Stomach (tissue), 19 donors: ENCODE measurements at places on chromosomes 2 and 18. TPM values are rescaled to one million over a fixed set of nuclear protein-coding genes. Genes with fewer than 3 reads are reported as not detected.
A peak's percentile ranks its signal among the peaks of the same experiment; 100 is the strongest.

Gene ZAP70
- total RNA-seq = 19.2 TPM

Gene RIT2
- not detected for total RNA-seq

Gene KCNF1
- not detected for total RNA-seq

- DNase-seq = no peak
Observed at GRCh38 chr18:64330161-64330560, 181.3 kb upstream of the LINC00305 start.

DNA sequence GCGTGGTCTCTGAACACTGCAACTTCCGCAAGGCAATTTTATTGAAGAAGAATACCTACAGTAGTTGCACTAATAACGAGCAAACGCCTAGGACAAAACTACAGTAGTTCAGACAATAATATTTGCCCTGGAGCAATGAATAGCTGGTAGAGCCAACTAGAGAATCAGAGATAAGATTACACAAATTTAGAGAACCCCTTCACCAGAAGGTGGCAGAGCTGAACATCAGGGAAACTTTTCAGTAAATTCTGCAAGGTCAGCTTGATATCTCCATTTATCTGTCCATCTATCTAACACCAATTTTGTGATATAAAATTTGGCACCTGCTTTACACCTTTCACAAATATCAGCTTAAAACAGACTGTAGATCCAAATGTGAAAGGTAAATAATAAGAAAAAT, 43.8 kb downstream of the CDH19 start:
- no peak for DNase-seq

DNA sequence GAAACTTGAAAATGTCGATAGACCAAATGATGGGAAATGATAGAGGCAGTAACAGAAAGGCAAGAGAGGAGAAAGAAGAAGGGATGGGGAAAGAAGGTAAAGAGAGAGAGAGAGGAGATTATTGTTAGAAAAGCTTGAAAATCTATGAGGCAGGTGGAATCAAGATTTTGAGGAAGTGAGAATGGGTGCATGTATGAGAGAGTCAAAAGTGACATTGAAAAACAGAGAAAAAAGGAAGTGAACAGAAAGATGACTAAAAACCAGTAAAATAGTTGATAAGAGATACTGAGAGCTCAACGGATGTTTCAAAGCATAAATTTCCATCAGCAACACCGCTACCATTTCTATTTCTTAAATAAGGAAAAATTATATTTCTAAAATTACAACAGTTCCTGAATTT, 327.4 kb upstream of the CWC22 start:
- no peak for DNase-seq

DNA sequence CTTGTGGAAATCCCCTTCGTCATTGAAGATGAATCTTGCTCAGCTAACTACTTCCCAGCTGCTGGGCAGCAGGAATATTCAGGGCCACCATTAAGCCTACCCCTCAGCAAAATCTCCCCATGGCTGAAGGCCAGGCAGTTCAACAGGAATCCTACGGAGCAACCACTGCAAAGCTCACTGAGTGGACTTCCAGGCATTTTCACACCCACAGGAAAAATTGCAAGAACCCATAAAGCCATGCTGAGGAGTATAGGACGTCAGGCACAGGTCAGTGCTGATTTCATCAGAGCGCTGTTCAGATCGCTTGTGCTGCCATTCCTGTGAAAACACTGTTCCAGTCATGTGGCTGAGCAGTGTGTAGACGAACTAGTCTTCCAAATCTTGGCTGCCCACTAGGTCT, 134.8 kb upstream of the TACR1 start:
- no peak for DNase-seq

- DNase-seq = no peak
Observed at GRCh38 chr2:100113990-100114433, 28.4 kb downstream of the AFF3 start.

GRCh38 chr18:63213936-63214671, 105.5 kb downstream of the BCL2 start:
- no peak for DNase-seq

GRCh38 chr18:58997811-58998337, 133.2 kb downstream of the ZNF532 start:
- DNase-seq = peak; percentile 37

DNA sequence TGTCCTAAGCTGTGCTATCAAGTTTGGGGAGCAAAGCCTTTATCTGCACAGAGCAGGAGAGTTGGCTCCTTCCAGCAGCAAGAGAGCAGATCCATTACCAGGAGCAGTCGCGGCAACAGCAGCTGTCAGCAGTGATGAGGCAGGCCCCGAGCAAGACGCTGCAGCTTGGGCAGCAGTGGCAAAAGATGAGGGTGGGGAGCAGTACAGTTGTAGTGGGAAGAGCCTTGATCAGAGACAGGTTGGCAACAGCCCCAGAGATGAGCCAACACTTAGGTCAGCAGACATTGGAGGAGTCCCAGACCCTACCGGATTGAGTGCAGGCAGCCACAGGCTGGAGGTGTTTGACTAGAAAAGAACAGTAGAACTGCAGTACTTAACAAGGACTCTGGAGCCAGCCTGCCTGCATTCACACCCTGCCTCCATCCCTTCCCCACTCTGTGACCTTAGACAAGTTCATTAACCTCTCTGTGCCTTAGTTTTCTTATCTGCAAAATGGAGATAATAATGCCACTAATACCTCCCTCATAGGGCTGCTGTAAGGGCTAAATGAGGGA, 117.1 kb upstream of the SERTAD2 start:
- DNase-seq = no peak
